ENCODE measurements at places on chromosomes 6 and 20.

DNA sequence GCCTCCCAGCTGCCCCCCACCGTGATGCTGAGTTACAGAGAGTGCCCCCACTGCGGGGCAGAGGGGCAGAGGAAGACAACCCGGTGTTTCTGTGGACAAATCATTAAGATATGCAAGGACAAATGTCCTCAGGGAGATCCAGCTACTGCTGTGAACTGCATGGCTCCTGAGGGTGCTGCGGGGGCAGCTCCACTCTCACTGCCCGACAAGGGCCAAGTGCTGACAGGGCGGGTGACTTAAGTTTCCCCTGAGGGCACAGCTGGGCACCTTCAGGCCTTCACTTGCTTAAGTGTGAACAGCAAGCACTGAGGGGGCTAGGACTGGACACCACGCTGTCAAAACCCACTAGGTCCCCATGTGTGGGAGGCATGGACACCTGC, 26.2 kb upstream of the TCFL5 start:
- no peak for DNase-seq

DNA sequence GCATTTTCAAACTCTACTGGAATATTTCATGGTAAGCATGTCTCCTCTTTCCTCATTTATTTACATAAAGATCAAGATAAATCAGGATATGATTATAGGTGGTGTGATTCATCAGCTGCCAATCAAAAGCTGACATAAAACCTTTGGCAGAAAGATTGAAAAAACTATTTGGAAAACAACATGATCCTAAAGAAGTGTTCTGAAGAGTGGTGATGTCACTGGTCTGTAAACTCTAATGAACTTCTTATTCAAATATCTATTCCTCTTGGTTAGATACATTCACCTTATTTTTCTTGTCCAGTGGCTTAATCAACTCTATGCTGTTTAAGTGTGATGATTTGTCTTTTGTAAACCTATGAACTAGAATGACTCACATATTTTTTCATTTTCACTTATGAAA, 535.5 kb upstream of the CITED2 start:
- DNase-seq: no peak

DNA sequence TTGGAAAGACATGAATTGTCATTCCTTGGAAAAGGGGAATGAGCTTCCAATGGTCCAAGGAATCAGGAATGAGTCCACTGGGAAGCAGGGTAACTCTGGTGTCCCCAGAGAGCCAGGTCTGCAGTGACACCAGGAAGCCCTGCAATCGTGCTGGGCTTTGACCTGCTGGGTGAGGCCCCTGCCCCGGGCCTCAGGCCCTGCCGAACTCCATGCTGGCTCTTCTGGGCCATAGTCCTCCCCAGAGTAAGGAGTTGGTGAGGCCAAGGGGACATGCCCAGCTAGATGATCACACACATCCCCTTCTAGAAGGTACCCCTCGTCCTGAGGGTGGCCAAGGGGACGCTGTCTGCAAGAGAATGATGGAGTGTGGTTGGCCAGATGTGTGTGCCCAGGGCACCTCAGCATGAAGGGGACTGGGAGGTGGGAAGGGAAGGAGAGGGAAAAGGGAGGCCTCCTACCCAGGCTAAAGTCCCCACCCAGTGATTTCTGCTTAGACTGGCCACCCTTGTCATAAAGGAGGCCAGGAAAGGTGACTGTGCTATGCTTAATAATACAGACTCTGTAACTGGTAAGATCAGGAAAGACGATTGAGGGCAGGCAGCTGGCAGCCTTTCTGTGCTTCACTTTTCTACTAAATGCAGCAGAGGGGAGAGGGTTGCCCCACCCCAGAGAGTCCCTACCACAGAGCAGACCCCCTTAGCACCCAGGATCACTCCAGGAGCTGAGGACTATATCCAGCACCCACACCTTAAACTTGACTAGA, 119.3 kb downstream of the SNX5 start:
- DNase-seq: no peak

- DNase-seq: no peak
These were observed 159.2 kb downstream of the RPS12 start for GRCh38 chr6:132973514-132973993.

- no peak for DNase-seq
These were observed 15.7 kb upstream of the DNAAF9 start for GRCh38 chr20:3423126-3423525.

DNA sequence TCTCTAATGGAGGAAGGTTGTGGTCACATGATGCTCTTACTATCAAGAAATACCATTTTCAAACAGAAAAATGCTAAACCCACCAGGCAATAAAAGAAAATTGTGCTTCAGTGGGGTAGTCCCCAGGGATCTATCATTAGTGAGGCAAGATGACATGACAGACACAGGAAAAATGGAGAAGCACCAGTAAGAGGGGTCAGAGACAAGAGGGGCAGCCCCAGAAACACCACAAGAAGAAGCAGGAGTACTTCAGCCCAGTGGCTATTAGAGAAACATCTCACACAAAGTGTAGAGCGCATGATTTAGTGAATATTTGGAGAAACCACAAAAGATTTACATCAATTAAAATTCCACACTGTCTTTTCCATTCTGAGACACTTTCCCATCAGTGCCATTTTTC, 10.2 kb upstream of the TMEM200A start:
- no peak for DNase-seq

DNA sequence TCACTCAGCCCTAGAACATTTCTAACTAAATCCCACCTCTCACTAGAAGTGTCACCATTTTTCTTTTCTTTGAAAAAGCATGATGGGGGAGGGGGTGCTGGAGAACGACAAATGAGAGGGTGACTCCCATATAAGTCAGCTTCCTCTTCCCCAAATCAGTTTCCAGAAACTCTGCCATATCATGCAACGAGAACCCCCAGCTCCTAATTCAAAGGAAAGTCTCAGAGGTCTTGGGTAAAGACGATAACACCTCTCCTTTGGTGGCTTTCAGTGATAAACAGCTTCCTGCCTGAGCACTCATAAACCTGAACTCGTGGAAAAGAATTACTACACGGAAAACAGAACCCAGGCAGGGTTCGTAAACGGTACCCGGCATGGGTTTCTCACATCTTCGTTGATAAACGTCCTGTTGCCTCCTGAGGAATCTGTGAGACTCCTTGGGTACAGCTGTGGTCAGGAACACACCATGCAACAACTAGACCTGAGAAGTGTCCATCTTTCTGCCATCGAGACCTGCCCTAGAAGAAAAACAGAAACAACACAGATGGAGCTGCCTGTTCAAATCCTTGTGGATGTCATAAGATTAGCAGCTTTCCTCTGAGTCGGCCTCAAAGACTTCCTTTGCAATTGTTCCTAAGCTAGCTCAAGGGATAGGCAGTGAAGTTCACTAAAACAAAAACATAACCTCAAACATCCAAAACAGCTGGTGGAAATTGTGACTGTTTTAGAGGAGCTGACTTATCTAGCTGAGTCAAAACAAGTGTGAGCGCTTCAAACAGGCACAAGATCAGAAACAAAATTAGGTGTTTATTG, 185.8 kb upstream of the PRDM1 start:
- DNase-seq: no peak

GRCh38 chr6:36673882-36674281, 4.6 kb upstream of the CDKN1A start:
- no peak for DNase-seq

GRCh38 chr6:51927450-51927849, 160.0 kb downstream of the PKHD1 start:
- no peak for DNase-seq

DNA sequence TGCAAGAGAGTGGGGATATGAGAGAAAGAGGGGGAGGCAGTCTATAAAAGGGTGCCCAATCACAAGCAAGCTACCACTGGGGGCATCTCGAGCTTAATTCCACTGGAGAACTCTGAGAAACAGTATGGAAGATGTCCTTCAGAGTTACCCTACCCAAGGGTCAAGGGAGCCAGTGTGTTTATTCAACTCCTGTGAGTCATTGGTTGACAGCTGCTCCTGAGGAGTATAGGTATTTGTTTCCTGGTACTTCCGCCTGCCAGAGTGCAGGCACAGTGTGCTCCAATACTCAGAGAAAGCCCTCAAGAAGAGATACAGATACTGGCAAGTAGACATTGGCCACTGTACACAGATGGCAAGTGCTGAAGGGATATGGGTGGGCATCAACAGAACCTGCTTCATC, 49.5 kb downstream of the ARHGAP40 start:
- DNase-seq: no peak

DNA sequence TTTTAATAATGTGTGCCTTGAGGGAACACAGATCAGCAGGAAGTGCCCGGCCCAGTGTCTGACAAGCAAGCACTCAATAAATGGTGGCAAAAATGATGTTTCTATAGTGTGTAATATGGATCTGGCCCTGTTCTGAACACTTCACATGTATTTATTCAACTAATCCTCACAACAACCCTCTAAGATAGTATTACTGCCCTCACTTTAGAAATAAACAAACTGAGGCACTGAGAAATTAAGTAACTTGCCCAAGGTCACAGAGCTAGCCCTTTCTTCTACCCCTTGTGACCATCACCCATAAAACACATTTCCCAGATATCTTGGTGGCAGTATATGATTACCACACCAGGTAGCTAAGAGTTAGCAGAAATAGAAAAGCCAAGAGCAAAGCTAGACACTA, 12.8 kb upstream of the MTFR2 start:
- DNase-seq: no peak

GRCh38 chr20:50294164-50295088, 103.8 kb downstream of the CEBPB start:
- DNase-seq: no peak

- no peak for DNase-seq
These were observed 59.4 kb upstream of the BACH2 start for GRCh38 chr6:90356012-90356421.
